CD4-positive, alpha-beta memory T cell (primary cell): ENCODE measurements at places on chromosomes 11 and 22.
A peak's percentile ranks its signal among the peaks of the same experiment; 100 is the strongest.

GRCh38 chr22:32858121-32858703 lies 56.7 kb downstream of the TIMP3 start:
- DNase-seq, result no peak

DNA sequence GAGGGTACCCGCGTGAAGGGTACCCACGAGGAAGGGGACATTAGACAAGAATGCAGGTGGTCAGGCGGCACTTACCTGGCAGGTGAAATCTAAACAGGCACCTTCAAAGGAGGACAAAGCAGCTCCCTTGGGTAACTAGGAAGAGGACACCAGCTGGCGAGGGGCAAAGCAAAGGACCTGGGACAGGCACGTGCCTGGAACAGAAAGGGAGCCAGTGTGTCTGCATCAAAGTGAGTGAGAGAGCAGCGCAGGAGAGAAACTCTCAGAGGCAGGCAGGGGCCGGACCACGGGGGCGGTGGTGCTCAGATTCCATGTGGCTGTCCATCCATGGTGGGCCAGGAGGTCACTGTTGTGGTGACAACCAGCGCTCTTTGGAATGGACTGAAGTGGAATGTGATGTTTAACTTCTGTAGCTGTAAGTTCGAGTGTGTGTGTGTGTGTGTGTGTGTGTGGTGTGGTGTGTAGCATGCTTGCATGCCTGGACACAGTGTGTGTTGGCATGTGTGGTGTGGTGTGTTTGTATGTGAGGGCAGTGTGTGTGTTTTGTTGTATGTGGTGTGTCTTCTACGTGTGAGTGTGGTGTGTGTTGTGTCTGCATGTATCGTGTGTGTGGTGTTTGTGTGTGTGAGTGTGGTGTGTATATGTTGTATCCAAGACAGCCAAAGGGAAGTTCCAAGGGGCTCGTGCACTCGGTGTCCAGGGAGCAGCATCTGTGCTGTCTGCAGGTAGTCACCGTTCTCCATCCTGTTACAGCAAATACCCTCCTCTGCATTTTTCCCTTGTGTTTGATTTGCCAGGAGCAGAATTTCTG lies 86.4 kb downstream of the CDKN1C start:
- DNase-seq, result no peak

- no peak for DNase-seq
These were observed 62.6 kb downstream of the SWAP70 start for GRCh38 chr11:9726321-9727022.

DNA sequence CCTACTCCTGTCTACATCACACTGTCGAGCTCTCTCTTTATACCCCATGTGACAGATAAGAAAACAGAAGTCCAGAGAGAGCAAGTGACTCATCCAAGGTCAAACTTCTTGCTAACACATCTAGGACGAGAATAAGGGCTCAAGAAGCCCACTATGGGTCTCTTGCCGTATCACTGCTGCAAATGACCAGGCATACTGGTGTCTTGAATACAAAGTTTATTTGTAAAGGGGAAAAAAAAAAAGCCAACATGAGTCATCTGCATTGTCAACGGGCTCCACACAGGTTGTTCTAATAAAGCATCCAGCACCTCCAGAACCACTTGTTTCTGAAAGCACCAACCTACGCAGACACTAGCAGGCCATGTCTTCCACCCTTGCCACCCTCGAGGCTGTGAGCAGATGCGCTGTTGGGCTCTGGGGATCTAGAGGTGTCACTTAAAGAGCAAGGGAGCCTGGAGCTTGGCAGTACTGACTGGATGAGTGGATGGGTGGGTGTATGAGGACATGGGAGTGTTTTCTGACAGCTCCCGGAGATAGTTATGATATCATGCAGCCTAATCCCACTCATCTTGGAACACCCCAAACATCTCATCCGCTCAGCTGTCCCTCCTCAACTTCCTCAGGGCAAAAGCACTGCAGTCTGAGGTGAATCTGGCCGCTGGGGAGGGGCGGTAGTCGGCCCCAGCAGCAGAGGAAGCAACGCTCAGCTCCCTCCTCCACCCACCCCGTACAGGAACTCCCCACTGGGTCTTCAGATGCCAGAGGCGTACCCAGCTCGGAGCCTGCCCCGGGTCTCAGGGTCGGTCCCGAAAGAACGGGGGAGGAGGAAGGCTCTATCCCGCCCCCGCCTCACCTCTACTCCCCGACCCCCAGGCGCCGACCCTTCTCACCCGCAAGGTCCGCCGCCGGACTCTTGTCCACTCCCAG lies 1.0 kb downstream of the SMCO4 start:
- DNase-seq, result peak; percentile 41

DNA sequence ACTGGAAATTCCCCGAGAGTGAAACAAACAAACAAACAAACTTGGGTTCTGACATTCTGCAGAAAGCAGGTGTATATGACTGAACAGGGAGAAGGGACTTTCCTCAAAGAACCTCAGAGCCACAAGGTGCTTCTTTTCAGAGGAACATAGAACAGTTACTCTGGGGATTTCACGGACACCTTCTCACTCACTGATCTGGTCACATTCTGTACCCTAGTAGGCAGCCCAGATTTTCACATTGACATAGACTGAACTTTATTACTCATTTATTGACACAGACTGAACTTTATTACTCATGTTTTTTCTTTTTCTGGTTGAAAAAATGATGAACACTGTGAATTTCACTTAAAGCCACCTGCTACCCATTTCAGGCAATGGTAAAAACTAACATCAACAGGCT lies 263.0 kb downstream of the OPCML start:
- no peak for DNase-seq

DNA sequence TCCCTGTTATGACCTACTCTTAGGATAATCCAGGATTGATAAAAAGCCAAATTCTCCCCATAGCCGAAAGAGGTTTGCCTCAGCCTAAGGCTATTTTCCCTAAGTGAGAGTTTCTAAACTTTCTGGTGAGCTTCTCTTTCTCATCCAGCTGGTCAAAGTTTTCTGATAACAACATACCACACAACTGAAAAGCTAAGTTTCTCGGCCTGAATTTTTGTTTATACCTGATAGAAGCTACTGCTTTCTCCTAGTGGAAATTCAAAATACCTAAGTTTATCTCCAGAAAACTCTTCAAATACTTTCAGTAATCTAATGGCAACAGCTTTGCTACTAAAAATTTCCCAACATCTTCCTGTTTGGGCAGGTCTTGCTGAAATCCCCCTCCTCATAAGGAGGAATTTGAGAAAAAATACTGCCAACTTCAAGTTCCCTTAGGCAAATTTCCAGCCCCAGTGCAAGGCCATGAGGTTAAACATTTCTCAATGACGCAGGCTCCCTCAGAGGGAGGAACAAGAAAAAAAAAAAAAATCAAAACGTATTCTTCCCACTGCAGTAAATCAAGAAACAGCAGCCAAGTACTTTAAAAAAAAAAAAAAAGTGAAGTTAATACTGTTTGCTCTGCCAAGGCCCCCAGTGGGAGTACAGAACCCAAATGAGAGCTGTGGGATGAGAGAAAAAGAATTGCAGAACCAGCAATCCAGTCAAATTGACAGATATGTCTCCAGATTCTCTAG lies 127.0 kb downstream of the MRTFA start:
- no peak for DNase-seq

GRCh38 chr11:64322925-64323260 lies 5.0 kb downstream of the PRDX5 start:
- DNase-seq, result no peak

GRCh38 chr11:14012846-14013245 lies 50.3 kb downstream of the SPON1 start:
- DNase-seq, result no peak

- no peak for DNase-seq
These were observed 1150.6 kb downstream of the DLG2 start for GRCh38 chr11:84476581-84476980.

DNA sequence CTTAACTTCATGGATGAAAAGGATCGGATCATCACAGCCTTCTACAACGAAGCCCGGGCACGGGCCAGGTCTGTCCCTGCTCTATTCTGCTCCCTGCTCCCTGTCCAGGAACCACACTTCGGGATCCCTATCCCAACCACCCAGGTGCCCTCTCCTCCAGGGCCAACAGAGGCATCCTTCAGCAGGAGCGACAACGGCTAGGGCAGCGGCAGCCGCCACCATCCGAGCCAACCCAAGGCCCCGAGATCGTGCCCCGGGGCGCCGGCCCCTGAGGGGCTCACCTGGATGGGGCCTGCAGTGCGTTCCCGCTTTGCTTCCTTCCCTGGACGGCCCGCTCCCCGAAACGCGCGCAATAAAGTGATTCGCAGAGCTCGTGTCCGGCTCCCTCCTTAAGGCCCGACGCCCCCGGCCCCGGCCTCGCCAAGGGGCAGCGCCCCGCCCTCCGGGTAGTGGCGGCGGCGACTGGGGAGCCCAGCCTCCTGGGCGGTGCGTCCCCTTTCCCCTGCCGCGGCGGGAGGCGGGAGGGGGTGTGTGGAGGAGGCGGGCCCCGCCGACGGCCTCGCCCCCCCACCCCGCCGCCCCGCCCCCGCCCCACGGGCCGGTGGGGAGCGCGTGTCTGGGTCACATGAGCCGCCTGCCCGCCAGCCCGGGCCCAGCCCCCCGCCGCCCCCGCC lies at the start of gene VEGFB:
Gene VEGFB, plus strand, starts transcription at position 672 of the 674 bp plus-strand sequence. CDS start 250 bp downstream, outside the sequence.
- DNase-seq, result peak; percentile 62

DNA sequence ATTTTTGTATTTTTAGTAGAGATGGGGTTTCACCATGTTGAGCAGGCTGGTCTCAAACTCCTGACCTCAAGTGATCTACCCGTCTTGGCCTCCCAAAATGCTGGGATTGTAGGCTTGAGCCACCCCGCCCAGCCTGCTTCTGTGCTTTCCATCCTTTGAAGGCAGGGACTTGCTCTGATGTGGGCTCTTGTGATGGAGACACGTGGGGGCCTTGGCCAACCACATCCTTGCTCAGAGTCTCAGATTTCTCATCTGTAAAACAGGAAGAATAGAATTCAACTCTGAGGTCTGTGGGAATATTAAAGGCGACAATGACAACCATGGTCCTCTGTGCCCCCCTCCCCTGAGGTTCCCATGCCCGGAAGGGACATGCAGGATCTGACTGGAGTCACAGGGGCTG lies 3.8 kb upstream of the GGA1 start:
- DNase-seq, result peak; percentile 78

DNA sequence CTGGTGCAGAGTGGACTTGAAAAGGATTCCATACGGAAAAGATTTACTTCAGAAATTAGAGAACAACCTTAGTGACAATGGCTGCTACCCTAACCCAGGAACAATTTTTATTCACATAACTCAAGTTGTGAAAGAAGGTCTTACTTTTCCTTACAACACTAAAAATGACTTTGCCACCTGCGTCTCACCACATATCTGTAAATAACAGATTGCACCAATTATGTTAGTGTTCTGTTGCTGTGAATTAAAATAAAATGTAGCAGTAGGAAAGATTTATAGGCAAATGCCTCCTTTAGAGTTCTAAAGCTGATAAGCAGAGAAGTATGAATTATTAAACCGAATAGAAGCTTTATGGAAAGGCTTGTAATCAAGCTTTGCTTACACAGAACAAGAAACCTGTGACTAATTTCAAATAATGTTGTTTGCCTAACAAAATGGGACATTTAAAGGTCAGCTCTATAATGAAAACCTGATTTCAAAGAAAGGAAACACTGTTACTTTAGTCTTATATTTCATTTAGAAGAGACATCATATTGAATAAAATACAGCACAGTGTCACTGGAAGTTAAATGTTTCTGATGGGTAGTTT lies 2237.8 kb downstream of the LRRC4C start:
- DNase-seq, result no peak

DNA sequence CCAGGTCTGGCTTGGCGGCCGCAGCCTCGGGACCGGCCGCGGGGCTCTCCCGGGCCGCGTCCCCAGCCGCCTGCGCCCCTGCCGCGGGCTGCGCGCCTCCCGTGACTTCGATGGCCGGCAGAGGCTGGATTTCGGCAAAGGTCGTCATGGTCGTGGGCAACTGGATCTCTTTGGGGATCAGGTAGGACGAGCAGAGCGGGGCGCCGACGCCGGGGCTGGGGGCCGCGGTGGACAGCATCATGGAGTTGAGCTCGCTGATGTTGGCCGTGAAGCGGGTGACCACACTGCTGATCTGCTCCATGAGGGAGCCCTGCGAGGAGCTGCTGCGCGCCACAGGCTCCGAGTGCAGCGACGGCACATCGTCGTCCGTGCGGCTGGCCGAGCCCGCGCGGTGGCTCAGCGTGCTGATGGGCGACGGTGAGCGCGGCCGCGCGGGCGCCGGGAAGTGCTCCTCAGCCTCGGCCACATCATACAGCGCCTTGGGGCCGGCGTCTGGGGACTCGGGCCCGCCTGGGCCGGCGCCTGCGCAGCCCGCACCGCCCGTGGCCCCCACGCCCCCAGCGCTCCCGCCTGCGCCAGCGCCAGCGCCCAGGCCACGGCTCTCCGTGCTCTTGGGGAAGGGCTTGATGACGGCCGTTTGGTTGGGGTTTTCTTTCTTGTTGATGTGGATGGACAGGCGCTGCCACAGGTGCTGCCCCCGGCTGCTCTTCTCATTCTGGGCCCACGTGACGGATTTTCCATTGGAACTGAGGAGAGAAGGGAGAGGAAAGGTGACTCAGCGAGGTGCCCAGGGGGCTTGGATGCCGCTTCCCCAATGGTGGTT lies 171.4 kb upstream of the CTSC start:
- no peak for DNase-seq

GRCh38 chr22:19086417-19086816 lies 35.8 kb downstream of the DGCR2 start:
- no peak for DNase-seq

GRCh38 chr11:70633610-70634009 lies 235.3 kb downstream of the CTTN start:
- DNase-seq, result no peak

DNA sequence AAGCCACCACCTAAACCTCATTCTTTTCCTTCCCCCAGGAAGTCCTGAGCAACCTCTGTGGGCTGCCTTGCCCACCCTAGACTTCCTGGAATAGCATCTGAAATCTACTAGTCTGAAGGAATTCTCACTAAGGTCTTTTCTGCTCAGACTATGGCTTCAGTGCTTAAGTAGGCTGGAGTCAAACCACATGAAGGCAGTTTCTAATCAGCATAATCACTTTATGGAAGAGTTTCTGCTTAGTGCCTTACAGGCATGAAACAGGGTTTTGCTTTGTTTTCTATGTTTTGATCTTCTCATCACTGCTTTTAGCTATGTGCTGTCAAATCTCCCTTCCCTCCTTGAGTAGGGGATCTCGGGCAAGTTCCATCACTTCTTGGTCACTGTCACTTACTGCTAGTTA lies 117.7 kb downstream of the WT1 start:
- DNase-seq, result no peak

GRCh38 chr11:14026961-14027360 lies 64.4 kb downstream of the SPON1 start:
- no peak for DNase-seq

- no peak for DNase-seq
These were observed 678.6 kb upstream of the ANO5 start for GRCh38 chr11:21514316-21514715.

DNA sequence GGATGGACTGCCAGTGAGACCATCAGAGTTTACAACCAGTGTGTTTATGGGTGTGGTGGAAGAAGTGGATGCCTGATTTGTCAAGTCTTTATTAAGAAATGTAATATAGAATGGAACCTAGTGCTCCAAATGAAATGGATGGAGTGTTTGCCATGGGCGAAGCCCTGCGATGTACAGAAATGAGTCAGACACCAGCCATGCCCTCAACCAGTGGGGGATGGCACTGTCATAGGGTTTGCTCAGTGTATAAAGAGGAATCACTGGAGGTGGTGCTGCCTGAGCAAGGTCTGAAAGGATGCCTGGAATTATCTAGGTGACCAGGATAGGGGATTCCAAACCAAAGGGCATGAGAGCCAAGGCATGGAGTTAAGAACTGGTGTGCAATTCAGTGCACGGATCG lies 120.9 kb upstream of the MTNR1B start:
- DNase-seq, result no peak
